ENCODE measurements at places on chromosomes 11 and 22. TPM values are rescaled to one million over a fixed set of nuclear protein-coding genes. Genes with fewer than 3 reads are reported as not detected.
A peak's percentile ranks its signal among the peaks of the same experiment; 100 is the strongest.

Gene E2F8
- 20.2 TPM for polyA plus RNA-seq

- no peak overlapping the region for H3K4me3 ChIP-seq
- no peaks in the 10 kb centered on the region for H3K4me1 ChIP-seq
- H3K36me3 ChIP-seq = no peaks in the 10 kb centered on the region
- H3K27ac ChIP-seq = no peak overlapping the region
- DNase-seq = no peak
- H3K27me3 ChIP-seq = no peaks in the 10 kb centered on the region
Measured at GRCh38 chr22:28620244-28620922, 59.3 kb downstream of the TTC28 start.

GRCh38 chr11:125626288-125626950 lies 1.5 kb downstream of the CHEK1 start:
- DNase-seq = peak; percentile 73
- peak overlapping the region; percentile 99 for H3K27ac ChIP-seq
- H3K36me3 ChIP-seq = peaks cover 7% of the 10 kb centered on the region
- H3K4me3 ChIP-seq = peak overlapping the region; percentile 85

Gene OR52H1
- polyA plus RNA-seq = not detected

- no peaks in the 10 kb centered on the region for H3K36me3 ChIP-seq
- peak overlapping the region; percentile 95 for H3K27ac ChIP-seq
- no peaks in the 10 kb centered on the region for H3K27me3 ChIP-seq
- H3K4me3 ChIP-seq = peak overlapping the region; percentile 98
Measured at GRCh38 chr11:18633256-18634139, 644 bp downstream of the SPTY2D1 start.

DNA sequence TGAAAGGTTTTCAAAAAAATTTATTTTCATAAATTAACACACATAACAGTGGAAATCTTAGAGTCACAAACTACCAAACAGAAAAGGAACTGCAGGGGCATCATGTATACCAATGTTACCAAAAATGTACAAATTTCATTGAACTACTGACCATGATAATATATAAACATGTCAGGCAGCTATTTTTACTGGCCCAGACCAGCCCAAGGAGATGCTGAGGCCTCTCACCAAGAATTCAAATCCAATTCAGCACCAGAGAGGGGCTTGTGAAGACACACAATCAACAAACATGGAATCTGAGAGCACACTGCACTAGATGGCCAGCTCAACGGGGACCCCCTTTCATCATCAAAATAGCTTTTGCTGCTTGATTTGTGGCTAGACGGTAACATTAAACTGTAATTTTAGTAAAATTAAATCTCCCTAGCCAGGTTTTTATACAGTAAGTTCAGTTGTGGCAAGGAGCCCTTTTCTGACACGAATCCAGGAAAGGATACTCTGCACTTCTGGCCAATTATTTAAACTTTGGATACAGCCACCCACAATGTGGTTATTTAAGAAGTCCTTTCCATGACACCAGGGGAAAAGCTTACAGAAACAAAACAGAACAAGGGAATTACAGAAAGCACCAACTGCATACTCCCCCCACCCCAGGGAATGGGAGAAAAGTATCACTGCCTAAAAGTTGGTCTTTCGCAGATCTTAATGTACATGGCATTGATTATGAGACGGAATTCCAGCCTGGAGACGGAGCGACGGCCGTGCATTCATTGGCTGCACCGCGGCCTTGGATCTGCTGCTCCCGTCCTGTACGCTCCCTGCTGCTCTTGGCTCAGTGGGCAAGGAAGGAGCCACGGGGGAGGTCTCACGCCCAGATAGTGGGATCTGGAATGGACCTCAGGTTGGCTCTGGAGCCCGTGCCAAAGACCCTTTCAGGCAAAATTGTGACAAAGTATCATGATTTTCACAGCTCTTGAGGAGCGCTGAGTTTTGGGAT lies 19.6 kb upstream of the PISD start:
- H3K4me3 ChIP-seq = no peak overlapping the region
- DNase-seq = peak; percentile 83
- H3K4me1 ChIP-seq = peaks cover 17% of the 10 kb centered on the region

Gene EMSY
- polyA plus RNA-seq = 13.6 TPM

Gene CRYBB3
- polyA plus RNA-seq = 0.50 TPM
